ENCODE measurements at places on chromosomes 5 and 9. TPM values are rescaled to one million over a fixed set of nuclear protein-coding genes. Genes with fewer than 3 reads are reported as not detected.

GRCh38 chr9:113626735-113627495 is 163.4 kb downstream of the RGS3 start:
- DNase-seq: no peak

GRCh38 chr9:4678679-4679267 is 596 bp upstream of the CDC37L1 start:
- DNase-seq: no peak

DNA sequence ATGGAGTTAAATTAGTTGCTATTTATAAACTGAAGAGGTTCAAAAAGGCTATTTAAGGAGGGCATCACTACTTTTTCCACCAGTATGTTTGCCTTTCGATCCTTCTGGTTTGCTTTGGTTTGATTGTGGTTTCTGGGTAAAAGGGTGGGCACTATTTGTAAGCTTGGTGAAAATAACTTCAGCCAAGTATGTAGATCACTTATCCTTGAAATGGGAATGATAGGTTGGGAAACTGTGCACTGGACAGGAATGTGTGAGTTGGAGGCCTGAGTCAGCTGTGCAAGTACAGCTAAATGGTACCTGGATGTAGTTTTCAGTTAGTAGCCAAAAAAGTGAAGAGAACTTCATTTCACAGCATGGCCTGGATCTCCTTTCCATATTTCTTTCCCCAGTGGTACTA is 466.2 kb downstream of the ENC1 start:
- DNase-seq: no peak

GRCh38 chr5:179679014-179679674 is 1.7 kb downstream of the CBY3 start:
- DNase-seq: peak; percentile 79

DNA sequence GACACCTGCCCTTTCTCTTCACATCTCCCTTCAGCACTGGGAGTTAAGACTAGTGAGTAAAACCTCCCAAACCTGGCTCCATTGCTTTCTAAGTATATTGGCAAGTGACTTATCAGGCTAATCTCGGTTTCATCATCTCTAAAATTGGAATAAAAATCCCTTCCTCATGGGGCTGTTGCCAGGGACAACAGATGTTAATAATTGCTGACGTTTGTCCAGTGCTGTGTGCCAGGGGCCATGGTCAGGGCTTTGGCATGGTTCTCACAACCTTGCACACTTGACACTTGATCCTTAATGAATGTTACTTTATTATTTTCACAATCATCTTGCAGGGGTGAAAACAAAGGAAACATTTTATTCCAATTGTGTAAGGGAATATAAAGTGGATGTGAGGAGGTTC is 1262.0 kb upstream of the WWC1 start:
- DNase-seq: no peak

GRCh38 chr9:109399258-109399767 is 78.5 kb upstream of the EPB41L4B start:
- DNase-seq: peak; percentile 42

DNA sequence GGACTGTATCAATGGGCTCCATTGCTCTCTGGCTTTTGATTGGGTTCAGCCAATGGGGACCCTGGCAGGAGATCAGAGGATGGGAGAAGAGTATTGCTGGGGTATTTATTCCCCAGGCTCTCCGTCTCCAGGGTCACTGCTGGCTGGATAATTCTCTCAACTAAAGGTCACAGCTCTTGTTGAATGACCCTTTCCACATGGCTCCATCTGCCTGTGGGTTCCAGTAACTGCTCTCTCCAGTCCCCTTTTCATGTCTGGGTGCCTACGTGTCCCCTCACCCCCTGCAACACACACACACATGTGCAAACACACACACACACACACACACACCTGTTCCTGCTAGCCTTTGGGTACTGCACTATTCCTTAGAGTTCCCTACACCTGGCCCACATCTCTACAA is 53.9 kb upstream of the RIC1 start:
- DNase-seq: no peak

- no peak for DNase-seq
Observed at GRCh38 chr9:20701060-20701459, 17.0 kb downstream of the FOCAD start.

Gene SMARCA2
- 260 TPM for total RNA-seq

Gene ZBED3
- 1.6 TPM for total RNA-seq

Gene GNE
- total RNA-seq: 21.6 TPM

Gene ITK
- 1.1 TPM for total RNA-seq

Gene PTBP3
- total RNA-seq: 133 TPM

All from B cell (primary cell).